ENCODE measurements at places on chromosomes 4 and X.

- DNase-seq, result no peak
These were observed 192.6 kb downstream of the AFAP1 start for GRCh38 chr4:7747062-7747385.

GRCh38 chr4:101279377-101279871, 67.9 kb downstream of the PPP3CA start:
- no peak for DNase-seq

DNA sequence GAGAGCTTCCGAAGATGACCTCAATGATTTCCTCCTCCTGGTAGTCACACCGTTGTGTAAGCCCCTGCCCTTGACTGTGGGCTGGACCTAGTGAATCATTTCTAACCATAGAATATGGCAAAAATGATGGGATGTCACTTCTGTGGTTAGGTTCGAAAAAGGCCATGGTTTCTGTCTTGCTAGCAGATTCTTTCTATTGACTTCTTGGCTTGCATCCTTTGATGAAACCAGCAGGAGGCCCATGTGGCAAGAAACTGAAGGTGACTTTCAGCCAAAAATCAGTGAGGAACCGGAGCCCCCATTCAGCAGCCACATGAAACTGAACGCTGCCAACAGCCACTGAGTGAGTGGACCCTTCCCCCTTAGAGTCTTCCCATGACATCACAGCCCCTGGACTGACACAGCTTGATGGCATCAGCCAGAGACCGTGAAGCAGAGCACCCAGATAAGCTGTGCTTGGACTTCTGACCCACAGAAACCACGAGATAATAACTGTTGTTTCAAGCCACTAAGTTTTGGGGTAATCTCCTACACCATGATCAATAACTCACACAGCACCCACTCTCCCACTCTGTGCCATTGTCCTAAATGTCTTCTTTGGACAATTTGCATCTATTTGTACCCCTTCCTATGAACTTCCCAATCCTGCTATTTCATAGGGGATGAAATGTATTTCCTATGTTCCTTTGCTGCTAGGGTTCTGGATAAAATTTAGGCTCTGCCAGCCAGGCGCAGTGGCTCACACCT, 148.0 kb upstream of the STX18 start:
- no peak for DNase-seq

DNA sequence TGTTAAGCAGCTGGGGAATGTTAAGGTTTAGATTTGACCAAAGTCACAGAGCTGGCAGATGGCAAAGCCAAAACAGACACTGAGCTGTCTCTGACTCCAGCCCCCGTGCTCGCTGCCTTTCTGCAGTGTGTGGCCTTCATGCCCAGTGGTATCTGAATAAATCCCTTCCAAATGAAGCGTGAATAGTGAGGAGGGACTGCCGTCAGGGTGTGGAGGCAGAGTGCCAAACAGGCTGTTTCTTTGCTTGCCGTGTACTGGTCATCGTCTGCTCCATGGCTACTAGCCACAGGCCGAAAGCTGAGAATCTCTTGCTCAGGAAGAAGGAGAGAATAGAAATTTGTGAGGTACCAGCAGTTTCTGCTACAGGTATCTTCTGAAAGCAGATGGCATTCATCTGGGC, 19.7 kb downstream of the PRIMPOL start:
- DNase-seq, result no peak

DNA sequence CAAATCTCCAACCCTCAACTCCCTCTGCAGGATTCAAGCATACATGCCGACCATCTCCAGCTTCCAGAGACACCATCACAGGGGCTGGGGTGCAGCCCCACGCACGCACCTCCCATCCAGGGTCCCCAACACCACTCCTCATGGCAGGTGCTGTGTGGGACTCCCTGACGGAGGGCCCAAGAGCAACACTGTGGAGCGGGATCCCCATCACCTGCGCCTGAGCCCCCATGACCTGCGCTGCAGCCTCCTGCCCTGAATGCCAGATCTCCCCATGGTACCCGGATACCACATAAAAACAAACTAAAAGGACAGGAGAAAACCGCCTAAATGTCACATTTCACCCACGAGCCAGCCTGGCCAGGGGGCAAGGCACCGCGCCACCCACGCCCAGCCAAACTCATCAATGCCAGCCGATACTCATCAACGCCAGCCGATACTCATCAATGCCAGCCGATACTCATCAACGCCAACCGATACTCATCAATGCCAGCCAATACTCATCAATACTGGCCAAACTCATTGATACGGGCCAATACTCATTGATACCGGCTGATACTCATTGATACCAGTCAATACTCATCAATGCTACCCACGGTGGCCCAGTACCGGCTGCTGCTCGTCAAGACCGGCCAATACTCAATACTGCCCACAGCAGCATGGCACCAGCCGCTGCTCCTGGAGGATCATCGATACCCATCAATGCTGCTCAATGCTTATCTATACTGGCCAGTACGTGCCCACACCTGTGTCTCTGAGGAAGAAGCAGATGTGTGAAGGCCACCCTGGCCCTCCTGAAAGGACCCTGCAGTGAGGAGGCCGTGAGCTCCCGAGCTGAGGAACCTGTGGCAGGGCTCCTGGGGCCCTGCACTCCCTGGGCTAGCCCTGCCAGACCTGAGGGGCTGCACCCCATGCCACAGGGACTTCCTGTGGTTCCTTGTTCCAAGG, 6.2 kb downstream of the CTBP1 start:
- DNase-seq, result no peak

All from stimulated activated CD4-positive, alpha-beta T cell treated with anti-CD3 and anti-CD28 coated beads, Interleukin-15, amount 100 ng/mL, for 1 hour (primary cell).